ENCODE measurements at places on chromosomes 13 and 19. TPM values are rescaled to one million over a fixed set of nuclear protein-coding genes. Genes with fewer than 3 reads are reported as not detected.

- peak; percentile 67 for DNase-seq
- no peak overlapping the region for H3K4me3 ChIP-seq
- H3K4me1 ChIP-seq, result peaks cover 31% of the 10 kb centered on the region
- no peak overlapping the region for H3K27ac ChIP-seq
- no peaks in the 10 kb centered on the region for H3K27me3 ChIP-seq
- H3K36me3 ChIP-seq, result peaks cover 31% of the 10 kb centered on the region
Measured at GRCh38 chr19:18915639-18916038, 3.5 kb downstream of the COPE start.

DNA sequence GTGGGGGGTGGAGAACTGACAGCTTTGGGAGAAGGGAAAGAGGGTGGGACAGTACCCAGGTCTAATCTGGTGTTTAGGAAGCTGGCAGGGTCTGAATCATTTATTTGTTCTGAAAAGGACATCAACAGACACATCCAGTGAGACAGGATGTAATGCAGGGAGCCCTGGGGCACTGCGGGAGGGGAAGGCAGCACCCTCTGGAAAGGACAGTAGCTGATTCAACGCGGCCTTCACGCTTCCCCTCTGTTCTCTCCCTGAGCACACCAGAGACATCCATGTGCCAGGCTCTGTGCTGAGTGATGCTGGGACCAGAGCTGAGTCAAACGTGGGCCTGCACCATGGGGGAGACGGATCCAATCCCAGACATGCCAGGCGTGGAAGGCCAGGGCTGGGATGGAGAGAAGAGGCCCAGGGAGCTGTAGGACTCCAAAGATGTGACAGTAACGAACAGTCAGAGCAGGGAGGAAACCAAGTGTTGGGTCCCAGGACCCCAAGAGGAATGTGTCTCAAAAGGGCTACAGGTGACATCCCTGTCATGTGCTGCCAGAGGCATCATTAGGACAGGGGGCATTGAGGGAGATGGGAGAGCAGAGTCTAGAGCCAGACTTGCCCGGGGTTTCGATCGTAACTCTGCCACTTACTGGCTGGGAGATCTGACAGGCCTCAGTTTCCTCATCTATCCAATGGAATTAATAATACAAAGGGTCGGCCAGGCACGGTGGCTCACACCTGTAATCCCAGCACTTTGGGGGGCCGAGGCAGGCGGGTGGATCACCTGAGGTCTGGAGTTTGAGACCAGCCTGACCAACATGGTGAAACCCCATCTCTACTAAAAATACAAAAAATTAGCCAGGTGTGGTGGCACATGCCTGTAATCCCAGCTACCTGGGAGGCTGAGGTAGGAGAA, 1.7 kb downstream of the ETFB start:
- no peaks in the 10 kb centered on the region for H3K27me3 ChIP-seq
- peaks cover 46% of the 10 kb centered on the region for H3K4me1 ChIP-seq

DNA sequence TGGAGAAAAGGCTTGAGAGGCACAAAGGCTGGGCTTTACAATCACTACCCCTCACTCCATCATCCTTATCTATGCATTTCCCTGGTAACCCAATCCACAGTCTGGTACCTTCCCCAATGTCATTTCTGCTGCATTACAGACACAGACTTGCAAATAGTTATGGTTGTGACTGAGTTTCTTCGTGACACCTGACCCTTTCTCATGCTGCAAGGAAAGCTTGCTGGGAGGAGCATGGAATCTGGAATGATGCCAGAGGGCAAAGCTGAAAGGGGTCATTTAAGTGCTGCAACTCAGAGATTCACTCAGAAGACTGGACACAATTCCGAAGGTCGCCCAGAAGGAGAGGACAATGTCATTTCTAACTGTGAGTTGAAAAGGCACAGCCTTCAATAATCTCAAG, at the start of gene LGALS16:
TSS of gene LGALS16 (plus strand) at position 301 of the 400 bp plus-strand sequence. CDS start at position 350, 49 bp downstream.
- no peaks in the 10 kb centered on the region for H3K4me1 ChIP-seq
- no peak within 1 kb of the TSS for H3K4me3 ChIP-seq
- no peaks in the 10 kb centered on the region for H3K36me3 ChIP-seq
- no peak for DNase-seq
- H3K27ac ChIP-seq, result no peak within 1 kb of the TSS

Gene ANKLE1
- total RNA-seq, result 15.9 TPM

Gene PRSS57
- total RNA-seq, result not detected

Measured in activated CD8-positive, alpha-beta T cell treated with anti-CD3 and anti-CD28 coated beads for 36 hours (primary cell).